ENCODE measurements at places on chromosomes 7 and 10. TPM values are rescaled to one million over a fixed set of nuclear protein-coding genes. Genes with fewer than 3 reads are reported as not detected.

GRCh38 chr7:43511029-43511428 lies 71.9 kb upstream of the STK17A start:
- DNase-seq: no peak

Gene ZEB1
- total RNA-seq: 52.5 TPM

Gene SPDYE6
- total RNA-seq: not detected

- no peak for DNase-seq
These were observed 59.5 kb downstream of the ST8SIA6 start for GRCh38 chr10:17394854-17395253.

Gene OPN1SW
- not detected for total RNA-seq

Gene ATOH7
- not detected for total RNA-seq

GRCh38 chr10:120600871-120601649 lies 144.0 kb downstream of the PLPP4 start:
- DNase-seq: no peak

Gene MMP21
- total RNA-seq: 0.17 TPM

GRCh38 chr7:93044147-93044810 lies 73.5 kb downstream of the SAMD9 start:
- no peak for DNase-seq

- no peak for DNase-seq
These were observed 21.4 kb upstream of the TFEC start for GRCh38 chr7:116052006-116052405.

- no peak for DNase-seq
These were observed 186.2 kb downstream of the ELFN1 start for GRCh38 chr7:1856161-1856887.

Gene ADRB1
- total RNA-seq: 1.7 TPM

Gene FGF8
- total RNA-seq: not detected

GRCh38 chr7:130360518-130360917 lies 15.9 kb downstream of the CPA5 start:
- DNase-seq: no peak

- DNase-seq: no peak
These were observed 42.8 kb upstream of the AKR1C2 start for GRCh38 chr10:5046410-5046809.

GRCh38 chr7:132548489-132549078 lies 27.7 kb downstream of the PLXNA4 start:
- no peak for DNase-seq

Gene LIPK
- total RNA-seq: not detected

DNA sequence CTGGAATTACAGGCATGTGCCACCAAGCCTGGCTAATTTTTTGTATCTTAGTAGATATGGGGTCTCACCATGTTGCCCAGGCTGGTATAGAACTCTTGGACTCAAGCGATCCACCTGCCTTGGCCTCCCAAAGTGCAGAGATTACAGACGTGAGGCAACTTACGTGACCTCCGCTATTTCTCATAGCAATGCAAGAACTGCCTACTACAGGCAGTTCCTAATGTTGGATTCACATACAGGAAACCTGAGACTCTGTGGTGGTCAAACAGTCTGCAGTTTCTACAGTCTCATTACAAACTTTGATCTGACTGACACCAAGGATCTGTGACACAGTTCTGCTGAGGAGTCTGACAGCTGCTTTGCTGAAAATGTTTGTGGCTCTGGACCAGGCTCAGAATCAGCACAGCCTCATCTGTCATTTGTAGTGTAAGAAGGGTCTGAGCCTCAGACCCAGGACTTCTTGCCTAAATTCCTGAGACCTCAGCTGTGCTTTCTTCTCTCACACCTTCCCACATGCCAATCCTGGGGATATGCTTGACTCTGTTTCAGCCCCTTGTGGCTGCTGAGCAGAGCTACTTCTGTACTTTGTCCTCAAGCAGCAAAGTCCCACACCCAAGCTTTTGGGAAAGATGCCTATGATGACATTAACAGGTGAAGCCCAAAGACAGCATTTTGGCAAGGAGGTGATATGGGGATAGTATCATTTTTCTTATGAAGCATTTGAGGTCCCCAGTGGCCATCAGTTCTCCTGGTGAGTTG lies 48.0 kb upstream of the CYP2C9 start:
- no peak for DNase-seq

GRCh38 chr10:86265895-86266259 lies 100.7 kb downstream of the GRID1 start:
- no peak for DNase-seq

- DNase-seq: no peak
These were observed 13.6 kb downstream of the POR start for GRCh38 chr7:75928568-75928914.

GRCh38 chr10:90598513-90598912 lies 259.3 kb downstream of the HTR7 start:
- no peak for DNase-seq

GRCh38 chr7:90688810-90689209 lies 92.7 kb downstream of the CDK14 start:
- no peak for DNase-seq

- DNase-seq: no peak
These were observed 1.0 kb downstream of the FFAR4 start for GRCh38 chr10:93567277-93568104.

Gene C10orf53
- not detected for total RNA-seq

Gene HOXA1
- total RNA-seq: 0.40 TPM

- DNase-seq: no peak
These were observed 7.8 kb downstream of the NODAL start for GRCh38 chr10:70433581-70434280.

DNA sequence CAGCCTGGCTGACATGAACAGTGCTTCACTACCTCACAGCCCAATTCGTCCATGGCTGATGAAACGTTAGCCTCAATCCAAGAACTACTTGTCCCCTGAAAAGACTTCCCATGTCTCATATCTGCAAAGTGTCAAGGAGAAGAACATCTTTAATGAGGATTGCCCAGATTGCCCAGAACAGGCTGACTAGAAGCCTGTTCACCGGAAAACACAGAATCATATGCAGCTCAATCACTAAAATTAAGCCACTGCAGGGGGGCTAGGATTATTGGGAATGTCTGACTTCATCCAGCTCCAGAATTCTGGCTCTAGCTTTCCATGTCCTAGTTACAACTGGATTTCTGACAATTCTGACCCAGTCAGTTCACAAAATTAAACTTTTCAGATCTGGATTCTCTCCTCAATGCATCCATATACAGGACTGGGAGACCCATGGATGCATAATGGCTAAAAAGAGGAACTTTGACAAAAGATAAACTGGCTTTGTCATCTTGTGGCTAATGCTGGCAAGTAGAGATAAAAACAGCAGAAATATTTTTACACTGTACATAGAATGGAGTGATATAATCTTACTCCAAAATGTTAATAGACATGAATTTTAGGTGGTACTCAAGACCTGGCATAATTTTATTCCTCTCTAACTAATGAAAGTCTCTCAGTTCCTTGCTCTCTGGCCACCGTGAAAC lies 467.0 kb upstream of the POT1 start:
- DNase-seq: no peak

Gene PNLIP
- total RNA-seq: 5.4 TPM

- no peak for DNase-seq
These were observed 492.4 kb downstream of the GRID1 start for GRCh38 chr10:85874208-85874607.

- no peak for DNase-seq
These were observed 60.3 kb upstream of the IL6 start for GRCh38 chr7:22666732-22667131.

DNA sequence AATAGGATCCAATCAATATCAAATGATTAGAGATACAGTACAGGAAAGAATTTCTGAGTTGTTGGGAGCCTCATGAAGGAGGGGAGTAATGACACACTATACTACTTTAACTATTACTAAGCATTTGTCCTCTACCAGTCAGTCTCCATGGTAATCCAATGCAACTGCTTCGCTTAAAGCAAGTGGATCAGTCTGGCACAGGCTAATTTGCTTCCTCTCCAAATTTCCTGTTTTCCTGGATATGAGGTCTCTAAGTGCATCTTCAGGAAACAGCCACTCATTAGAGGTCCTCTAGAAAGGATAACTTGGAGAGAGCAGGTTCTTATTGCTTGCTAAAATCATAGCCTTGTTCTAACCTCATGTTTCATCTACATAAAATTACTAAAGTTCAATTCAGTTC lies 8.4 kb upstream of the SEPTIN7 start:
- DNase-seq: no peak

GRCh38 chr10:114881901-114882300 lies 56.1 kb upstream of the TRUB1 start:
- no peak for DNase-seq

DNA sequence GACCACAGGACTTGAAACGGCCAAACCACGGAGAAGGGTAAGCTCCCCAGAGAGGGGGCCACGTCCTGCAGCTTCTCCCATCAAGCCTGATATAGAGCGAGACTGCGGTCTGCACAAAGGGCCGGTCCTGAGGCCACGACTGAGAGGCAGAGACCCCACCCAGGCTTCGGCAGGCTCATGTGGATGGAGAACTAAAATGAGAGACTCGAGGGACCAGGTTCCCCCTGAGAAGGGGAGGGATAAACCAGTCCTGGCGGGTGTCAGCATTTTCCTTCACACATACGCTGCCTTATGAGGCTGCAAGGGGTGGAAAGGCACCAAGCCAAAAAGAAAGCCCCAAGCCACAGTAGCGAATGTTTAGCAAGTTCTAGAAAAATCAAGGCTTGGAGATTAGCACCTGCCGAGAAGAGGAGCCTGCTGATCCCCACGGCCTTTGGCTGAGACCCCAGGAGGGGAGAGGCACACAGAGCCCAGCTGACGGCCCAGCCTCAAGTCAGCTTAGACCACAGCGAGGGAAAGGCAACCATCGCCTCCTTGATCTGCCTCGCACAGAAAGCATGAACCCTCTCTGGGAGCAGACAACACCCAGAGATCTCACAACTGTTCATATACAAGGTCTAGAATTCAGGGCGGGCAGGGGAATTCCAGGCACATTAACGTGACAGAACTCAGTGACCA lies 92.6 kb upstream of the RNF32 start:
- no peak for DNase-seq

DNA sequence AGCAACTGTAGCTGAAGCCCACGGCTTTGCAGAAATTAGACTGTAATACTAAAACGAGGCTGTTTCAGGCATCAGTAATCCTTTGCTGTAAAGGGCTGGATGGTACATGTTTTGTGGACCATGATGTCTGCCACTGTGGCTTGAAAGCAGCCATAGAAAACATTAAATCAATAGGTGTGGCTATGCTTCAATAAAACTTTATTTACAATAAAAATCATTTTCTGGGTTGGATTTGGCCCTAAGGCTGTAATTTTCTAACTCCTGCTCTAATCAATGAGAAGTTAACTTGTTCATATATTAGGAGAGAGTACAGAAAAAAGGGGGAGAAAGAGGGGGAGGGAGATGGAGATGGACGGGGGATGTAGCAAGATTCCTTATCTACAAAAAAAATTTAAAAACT lies 183.4 kb downstream of the PIP4K2A start:
- no peak for DNase-seq

GRCh38 chr10:109941236-109941862 lies 18.0 kb upstream of the XPNPEP1 start:
- DNase-seq: no peak

DNA sequence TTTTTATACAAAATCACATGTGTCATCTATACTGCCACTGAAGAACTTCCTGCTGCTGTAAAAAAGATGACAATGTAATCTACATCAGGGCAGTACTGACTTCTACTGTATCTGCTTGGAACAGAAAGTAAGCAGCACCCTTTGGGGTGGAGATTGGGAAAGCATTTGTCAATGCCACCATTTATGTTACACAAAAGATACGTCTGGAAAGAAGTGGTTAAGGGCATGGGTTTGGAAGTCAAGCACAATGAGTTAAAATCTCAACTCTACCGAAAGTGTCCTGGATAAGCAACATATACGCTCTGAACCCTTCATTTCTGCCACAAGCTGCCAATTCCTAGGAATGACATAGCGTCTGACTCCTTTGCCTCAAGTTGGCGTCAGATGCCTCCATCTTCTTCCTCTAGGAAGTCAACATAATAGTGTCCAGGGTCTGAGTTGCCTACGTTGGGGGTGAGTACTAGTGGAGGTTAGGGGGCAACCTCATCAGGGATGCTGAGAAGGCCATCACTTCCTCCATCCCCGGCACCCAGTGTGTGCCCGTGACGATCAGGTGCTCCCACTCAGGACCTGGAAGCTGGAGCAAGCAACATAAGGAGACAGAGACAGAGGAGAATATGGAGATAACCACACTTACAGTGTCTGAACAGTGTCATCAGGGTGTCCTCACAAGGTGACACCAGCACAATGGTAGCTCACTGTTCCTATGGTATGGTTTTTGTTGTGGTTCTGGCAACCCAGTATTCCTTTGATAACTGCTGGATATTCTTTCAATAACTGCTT lies 58.3 kb downstream of the SGMS1 start:
- no peak for DNase-seq

Gene FKBP6
- not detected for total RNA-seq

Gene GPR15LG
- 0.32 TPM for total RNA-seq

DNA sequence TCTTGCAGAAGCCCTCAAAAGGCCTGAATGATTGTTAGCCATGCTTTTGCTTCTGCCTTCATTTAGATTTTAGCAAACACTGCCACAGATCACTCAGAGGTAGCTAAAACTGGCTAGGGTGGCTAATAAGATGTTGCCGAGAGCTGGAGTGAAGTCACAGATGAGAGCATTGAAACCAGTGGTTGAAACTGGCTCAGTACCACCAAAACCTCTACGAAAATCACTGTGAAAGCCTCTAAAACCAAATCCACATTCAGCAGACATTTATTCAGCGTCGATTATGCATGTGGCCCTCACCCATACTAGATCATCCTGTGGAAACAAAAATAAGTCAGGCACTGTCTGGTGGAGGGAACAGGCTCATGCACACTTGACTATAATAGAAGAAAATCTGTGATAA lies 50.8 kb downstream of the PIK3CG start:
- DNase-seq: no peak

- DNase-seq: no peak
These were observed 35.2 kb downstream of the ANKRD26 start for GRCh38 chr10:27065084-27065483.

Gene PALD1
- total RNA-seq: 15.5 TPM

DNA sequence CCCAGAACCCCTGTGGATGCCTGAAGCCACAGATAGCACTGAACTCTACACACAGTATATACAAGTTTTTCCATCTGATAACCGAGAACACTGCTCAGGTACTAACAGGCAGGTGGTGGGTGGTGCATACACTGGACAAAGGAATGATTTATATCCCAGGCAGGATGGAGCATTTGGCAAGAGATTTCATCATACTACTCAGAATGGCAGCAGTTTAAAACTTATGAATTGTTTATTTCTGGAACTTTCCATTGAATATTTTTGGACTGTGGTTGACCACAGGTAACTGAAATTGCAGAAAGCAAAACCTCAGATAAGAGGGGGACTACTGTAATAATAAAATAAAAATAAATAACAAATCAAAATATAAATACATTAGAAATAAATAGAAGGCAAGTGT lies 10.9 kb upstream of the KCNMA1 start:
- DNase-seq: no peak

Gene AKR1D1
- total RNA-seq: 0.37 TPM

Gene JCAD
- total RNA-seq: 25.8 TPM

DNA sequence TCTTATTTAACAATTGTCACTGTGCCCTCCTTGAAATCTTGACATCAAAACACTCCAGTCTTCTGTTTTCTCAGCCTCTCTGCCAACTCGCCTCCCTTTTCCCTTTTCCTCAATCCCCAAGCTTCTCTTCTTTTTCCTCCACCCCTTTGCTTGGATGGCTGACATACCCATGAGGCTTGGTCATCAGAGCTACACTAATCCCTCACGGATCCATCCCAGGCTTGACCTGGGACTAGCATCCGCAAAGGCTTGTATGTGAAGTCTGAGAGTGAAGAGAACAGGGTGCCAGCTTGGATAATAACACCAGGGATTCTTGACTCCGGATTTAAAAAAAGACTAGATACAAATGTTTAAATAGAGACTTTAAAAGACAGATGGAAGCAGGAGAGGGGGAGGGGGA lies 428.8 kb upstream of the C7orf33 start:
- no peak for DNase-seq

GRCh38 chr10:1083581-1083980 lies 27.4 kb downstream of the WDR37 start:
- DNase-seq: no peak
